T-helper 22 cell (primary cell): ENCODE measurements at places on chromosomes 2 and 18.

DNA sequence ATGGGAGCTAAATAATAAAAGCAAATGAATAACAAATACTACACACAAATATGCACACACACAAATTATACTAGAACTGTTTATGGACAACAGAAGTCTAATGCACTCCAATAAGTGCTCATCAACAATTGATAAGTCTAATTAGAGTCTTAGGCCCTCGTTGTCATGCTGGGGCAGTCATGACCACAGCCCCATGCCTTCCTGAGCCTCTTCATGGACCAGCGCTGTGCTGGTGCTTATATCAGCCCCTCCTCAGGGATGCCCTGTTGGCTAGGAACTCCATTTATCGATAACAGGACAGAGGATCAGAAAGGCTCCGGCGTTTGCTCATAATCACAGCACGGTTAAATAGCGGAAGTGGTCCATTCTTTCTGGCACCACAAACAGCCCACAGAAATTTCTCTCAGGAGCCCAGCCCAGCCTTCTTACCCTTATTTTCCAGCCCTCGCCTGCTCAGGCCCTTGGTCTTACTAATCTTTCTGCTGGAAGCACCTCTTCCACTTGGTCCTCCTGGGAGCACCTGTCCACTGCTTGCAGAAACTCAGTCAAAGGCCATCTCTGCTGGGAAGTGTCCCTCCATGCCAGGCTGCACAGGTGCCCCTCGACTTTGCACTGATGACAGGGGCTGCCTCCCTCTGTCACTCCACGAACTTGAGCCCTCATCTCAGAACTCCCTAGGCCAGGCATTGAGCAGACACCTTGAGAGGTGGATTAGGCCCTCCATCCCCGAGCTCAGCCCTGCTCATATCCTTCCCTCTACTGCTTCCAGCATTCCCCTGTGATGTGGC lies 500.2 kb upstream of the HS6ST1 start:
- DNase-seq, result no peak

- DNase-seq, result no peak
Measured at GRCh38 chr2:989781-990467, 39.3 kb downstream of the SNTG2 start.

- DNase-seq, result no peak
Measured at GRCh38 chr2:29228947-29229346, 113.7 kb downstream of the CLIP4 start.

- no peak for DNase-seq
Measured at GRCh38 chr2:48607307-48608014, 10.2 kb upstream of the GTF2A1L start.

DNA sequence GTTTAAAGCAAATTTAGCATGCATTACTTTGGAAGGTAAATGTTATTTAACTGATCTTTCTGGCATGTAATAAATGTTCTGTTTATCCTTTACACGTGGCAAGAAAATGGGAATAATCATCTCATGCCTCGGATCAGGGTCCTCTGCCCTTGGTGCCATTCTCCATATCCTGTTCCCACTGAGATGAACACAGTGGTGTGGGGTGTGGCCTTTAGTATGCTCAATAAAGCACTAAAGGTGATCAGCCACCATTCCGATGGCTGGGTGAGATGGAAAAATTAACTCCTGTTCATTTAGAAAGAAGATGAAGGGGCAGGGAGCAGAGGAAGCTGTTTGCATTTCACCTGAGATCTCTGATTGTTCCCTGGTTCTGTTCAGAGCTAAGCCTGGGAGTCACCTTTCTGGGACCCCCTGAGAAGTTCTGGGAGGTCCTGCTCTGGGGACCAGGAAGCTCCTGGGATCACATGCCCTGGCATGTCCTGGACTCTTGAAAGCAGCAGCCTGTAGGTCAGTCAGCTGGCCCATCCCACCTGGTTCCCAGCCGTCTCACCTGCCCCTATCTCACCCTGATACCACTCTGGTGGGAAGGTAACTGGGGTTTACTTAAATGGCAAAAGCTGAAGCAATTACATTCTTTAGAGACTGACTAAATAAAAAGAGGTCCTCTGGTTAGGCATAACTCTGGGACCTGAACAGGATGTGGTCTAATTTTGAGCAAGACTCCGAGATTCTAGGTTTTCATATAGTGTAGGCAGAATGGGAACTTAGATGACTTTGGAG lies 288.9 kb upstream of the EPAS1 start:
- no peak for DNase-seq

- no peak for DNase-seq
Measured at GRCh38 chr18:79258447-79258846, 137.3 kb upstream of the NFATC1 start.

DNA sequence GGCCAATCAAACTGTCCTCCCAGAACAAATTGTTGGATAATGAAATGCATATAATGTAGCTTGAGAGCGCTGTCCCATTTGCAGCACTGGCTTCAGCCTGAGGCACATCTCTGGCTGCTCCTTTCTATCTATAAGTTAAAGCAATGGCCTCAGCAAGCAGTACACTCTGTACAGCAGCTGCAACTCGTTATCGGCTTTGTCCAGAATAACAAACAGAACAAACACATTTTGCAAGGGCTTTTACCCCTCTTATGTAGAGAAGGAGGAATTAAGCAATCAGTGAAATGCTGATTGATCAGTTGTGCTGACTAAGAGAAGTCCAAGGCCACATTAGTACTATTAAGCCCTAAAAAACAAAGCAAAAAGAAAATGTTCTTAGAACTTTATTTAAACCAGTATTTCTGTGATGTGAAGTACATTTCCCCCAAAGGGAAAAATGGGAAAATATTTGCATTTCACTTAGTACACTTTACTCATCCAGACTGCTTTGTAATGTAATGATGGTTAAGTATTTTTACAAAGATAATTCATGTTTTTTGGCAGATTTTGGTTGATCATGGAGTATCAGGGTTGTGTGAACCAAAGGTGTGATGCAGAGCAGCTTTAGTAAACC lies 15.0 kb upstream of the CPS1 start:
- no peak for DNase-seq

GRCh38 chr2:218992196-218992595 lies 1.0 kb downstream of the CRYBA2 start:
- DNase-seq, result no peak

- peak; percentile 16 for DNase-seq
Measured at GRCh38 chr2:88690591-88691338, 708 bp upstream of the RPIA start.

DNA sequence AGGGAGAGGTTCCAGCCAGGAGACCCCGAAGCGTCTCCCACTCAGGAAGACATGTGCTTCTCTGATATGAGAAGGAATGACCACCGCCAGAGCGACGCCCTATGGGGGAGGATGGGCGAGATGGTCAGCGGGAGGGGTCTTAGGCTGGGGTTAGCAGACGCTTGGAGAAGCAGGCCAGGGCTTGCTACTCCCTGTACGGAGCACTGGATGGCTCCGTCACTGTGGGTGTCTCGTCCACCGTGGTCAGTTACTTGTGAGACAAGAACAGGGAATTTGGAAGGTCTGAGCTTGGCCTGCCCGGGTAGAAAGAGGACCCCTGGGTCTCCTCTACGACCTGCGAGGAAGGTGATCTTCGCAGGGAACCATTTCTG lies 39.8 kb downstream of the TMEM18 start:
- no peak for DNase-seq

GRCh38 chr2:166074430-166074829 lies 53.4 kb downstream of the SCN1A start:
- DNase-seq, result no peak

DNA sequence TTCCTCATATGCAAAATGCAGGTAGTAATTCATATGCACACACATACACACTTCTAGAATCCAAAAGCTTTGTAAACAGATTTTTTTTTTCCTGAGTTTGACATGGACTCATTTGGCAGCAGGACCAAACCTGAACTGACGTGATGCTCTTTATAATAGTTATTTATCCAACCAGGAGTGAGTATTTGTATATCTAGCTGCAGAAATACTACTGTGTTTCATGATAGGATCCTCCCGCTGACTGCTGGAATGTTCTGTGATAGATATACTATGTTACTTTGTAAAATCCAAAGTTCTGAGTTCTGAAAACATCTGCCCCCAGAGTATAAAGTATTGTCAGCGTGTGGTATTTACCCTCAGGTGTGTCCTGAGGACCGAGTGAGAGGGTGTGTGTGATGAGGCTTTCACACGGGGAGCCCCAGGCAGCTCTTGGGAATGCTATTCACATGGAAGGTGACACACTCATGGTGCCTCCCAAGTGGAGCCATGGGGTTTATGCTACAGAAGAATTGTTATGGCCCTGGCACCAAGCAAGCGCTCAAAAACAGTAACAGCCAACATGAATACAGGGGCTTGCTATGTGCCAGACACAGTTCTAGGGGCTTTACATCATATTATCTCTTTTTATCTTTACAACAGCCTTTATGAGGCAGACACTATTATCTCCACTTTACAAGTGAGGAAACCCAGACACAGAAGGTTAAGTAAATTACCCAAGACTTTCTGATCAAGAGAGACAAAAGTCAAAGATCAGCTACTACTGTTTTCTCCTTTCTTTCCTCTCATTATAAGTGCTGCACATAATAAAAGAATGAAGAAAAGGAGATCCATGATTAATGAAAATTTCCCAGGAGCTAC lies 16.7 kb upstream of the TXNDC2 start:
- no peak for DNase-seq

DNA sequence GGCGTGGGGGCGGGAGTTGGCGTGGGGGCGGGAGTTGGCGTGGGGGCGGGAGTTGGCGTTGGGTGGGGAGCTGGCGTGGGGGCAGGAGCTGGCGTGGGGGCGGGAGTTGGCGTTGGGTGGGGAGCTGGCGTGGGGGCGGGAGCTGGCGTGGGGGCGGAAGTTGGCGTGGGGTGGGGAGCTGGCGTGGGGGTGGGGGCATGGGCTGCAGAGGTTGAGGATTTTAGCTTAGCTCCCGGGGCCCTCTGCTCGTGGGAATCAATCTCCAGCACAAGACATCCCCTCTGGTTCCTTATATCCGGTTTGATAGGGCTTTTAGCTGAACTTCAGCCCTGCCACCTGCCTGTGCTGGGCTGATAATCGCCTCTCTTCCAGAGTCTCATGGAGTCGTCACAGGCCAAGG lies 177.0 kb downstream of the LDLRAD4 start:
- no peak for DNase-seq
